Mammary epithelial cell (primary cell): ENCODE measurements at places on chromosomes 2 and 18.

GRCh38 chr18:58694720-58695468 lies 23.6 kb downstream of the MALT1 start:
- DNase-seq = no peak

GRCh38 chr2:47336259-47337238 lies 66.4 kb upstream of the MSH2 start:
- no peak for DNase-seq

GRCh38 chr2:143885461-143885860 lies 634.5 kb downstream of the ZEB2 start:
- DNase-seq = peak; percentile 25

DNA sequence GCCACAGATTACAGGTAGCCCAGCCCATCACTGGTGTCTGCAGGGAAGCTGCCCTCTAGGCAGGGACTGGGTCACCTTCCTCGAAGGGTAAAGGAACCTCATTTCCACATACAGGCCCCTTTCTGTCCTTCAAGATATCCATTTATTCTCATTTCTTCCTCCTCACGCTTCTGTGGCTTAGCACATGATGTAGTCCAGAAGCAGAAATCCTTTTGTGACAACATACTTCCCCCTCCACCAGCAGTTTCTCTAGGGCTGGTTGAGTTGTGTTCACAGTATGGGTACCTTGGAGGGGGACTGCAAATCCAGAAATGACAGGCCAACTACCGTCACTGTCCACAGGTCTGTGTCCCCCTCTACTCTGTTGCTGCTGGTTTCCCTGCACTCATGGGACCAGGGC lies 364.9 kb downstream of the ANAPC1 start:
- no peak for DNase-seq

DNA sequence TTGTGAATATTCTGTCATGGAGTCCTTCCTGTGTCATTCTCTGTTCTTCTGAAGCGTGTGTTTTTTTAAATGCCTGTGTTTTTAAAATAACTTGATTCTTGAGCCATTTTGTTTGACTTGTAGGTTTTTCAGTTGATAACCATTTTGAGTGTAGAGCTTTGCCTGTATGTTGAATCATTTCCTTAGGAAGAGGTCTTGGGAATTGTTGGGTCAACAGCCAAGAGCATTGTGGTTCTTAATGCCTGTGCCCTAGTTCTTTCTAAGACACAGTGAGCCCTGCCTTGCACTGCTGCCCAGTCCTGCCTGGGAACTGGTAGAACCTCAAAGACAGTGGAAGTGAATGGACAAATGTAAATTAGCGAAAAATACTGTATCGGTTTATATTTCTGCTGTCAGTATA lies 25.9 kb downstream of the RAB12 start:
- DNase-seq = no peak

DNA sequence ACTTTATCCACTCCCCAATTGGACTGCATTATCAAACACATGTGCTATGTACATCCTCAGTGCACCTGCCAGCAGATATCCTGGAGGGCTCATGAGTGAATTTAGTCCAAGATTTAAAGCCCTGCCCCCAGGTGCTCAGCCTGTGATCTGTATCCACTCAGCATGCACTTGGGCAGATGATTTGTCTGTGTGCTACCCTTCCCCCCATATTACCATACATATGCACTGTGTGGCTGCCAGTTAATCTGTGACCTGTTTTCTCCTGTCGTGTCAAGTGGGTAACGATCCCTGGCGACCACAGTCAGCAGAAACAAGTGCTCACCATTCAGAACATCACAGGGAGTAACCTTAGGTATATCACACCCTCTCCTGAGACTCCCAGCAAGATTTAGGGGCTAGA lies 10.2 kb downstream of the NAGK start:
- DNase-seq = no peak

- DNase-seq = no peak
These were observed 1171.3 kb downstream of the DSC3 start for GRCh38 chr18:29871246-29871645.

- DNase-seq = no peak
These were observed 89.6 kb downstream of the ACTR3 start for GRCh38 chr2:113979191-113980128.

GRCh38 chr2:30150786-30151185 lies 4.0 kb downstream of the YPEL5 start:
- no peak for DNase-seq

- peak; percentile 29 for DNase-seq
These were observed 29.9 kb downstream of the PPP1R1C start for GRCh38 chr2:182015334-182016109.

DNA sequence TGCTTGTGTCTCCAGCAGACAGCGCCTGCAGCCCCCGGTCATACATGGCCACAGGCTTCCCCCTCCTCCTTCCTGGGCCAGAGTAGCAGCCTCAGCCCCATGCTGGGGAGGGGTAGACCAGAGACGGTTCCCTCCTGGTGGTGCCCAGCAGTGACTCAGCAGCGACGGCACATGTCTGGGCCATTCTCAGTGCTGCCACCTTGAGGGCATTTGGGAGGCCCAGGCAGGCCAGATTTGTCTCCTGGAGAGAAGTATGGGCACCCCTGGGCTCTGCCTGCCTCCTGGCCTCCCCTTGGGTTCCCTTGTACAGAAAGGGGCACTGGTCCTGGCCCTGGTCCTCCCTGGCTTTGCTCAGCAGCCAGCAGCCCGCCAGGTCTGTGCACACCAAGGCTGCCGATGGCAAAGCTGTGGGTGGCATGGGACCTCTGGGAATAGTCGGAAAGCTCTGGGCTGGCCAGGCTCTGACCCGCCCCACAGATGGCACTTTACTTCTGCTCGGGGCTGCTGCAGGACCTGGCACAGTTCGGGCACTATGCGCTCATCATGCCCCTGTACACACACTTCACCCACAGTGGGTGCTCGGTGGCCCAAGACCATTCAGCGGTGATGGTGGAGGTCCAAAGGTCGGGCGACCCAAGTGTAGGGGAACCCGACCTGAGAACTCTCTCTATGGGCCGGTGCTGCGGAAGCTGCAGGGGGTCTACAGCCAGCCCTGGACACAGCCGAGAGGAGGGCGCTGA lies 11.4 kb upstream of the ALPI start:
- peak; percentile 54 for DNase-seq

DNA sequence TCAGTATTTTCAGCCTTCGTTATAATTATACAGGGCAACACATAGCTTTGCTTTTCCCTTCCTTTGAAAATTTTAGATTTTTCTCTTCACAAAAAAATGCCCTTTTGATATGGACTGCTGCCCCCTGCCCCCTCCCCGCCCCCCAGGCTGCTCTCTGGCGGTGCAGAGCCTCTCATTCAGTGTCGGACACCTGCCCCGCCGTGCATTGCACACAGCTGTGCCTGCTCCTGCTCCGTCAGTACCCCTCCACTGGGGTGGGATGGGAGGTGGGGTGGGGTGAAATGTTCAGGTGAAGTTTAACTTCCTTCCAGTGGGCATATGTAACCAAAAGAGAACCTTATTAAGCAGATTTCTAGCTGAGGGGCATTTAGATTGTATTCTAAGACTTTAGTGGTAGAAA lies 148.0 kb downstream of the CCDC85A start:
- DNase-seq = no peak

- no peak for DNase-seq
These were observed 348.0 kb downstream of the DLGAP1 start for GRCh38 chr18:4107049-4107467.

GRCh38 chr2:112138159-112139032 lies at the start of gene FBLN7:
Gene FBLN7, plus strand, starts transcription at chr2:112138385. Its CDS starts 271 bp downstream, at chr2:112138656.
- no peak for DNase-seq

GRCh38 chr18:14974576-14974975 lies 226.6 kb downstream of the ANKRD30B start:
- peak; percentile 75 for DNase-seq

- no peak for DNase-seq
These were observed 129.9 kb upstream of the ITGA6 start for GRCh38 chr2:172297531-172297930.

- DNase-seq = no peak
These were observed 123.3 kb upstream of the KYNU start for GRCh38 chr2:142754182-142754581.

- DNase-seq = no peak
These were observed 106.2 kb downstream of the LPIN1 start for GRCh38 chr2:11852526-11853196.

- DNase-seq = no peak
These were observed 55.6 kb downstream of the GREB1 start for GRCh38 chr2:11589316-11589940.

DNA sequence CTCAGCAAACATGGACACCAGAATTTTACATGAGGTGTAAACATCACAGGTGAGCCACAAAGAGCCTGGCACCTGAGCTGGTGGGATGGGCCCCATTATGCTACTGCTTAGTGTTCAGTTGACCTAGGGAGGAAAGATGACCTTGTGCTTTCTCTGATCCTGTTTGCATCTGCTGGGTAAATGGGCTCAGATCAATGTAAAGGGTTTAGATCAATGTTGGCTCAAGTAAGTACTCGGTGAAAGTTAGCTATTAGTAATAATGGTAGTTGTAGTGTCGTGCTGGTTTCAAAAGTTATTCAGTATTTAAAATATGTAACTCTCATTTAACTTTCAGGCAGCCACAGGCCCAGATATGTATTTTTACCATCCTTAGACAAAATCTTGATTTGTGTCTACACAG lies 19.8 kb downstream of the ABHD3 start:
- no peak for DNase-seq

DNA sequence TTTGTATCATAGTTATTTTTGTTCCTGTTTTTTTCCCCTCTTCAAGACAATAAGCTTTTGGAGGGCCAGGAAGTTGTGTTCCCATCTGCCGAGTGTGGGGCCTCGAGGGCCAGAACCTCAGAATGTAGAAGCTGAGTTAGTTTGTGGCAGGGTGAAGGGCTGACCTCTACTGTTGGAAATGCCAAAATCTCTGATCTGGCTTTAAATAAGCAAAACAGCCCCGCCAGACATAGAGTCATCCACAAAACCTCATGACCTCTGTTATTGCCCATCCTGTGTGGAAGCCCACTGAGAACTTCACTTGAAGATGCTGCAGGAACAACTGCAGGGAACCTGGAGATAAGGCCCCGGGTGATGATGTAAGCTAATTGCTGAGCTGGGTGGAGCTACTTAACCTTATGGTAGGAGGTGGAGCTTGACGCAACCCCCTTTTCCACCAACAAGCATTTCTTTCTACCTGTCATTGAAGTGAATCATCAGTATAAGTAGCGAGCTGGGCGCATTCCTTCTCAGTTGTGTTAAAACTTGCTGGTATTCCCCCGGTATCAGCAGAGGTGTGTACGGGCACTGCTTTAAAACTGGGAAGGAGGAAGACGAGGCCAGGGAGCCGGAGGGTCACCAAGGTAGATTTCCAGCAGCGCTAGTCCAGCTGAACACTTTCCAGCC lies 177.2 kb downstream of the NEDD4L start:
- DNase-seq = peak; percentile 98

DNA sequence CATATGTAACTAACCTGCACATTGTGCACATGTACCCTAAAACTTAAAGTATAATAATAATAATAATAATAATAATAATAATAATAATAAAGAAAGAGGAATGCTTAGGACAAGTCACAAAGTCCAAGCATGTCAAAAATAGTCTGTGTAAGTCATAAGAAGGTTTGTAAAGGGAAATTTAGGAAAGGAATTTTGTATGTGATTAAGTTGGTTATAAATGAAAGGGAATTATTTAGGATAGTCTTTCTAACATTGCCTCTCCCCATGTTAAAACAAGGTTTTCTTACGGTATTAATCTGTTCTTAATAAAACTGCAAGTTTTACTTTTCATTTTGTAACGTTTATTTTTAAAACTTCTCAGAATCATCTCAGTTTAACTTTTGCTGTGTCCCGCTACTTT lies 62.8 kb downstream of the SESTD1 start:
- DNase-seq = peak; percentile 10

DNA sequence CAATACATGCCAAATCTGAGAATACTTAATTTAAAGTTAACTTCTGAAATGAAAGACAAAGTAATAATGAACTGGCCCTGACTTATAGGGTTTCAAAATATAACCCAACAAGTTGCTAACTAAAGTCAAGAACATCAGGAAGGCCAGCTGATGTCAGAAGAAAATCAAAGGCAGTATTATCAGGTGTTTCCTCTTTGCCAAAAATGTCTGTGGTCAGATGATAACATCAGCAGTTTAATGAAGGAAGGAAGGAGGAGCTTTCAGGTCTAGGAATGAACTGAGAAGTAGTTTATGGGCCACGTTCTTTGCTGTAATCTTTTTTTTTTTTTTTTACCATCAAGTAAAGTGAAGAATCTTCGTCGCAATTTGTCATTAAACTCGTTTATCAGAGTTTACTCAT lies 40.9 kb downstream of the CDH2 start:
- DNase-seq = peak; percentile 44

DNA sequence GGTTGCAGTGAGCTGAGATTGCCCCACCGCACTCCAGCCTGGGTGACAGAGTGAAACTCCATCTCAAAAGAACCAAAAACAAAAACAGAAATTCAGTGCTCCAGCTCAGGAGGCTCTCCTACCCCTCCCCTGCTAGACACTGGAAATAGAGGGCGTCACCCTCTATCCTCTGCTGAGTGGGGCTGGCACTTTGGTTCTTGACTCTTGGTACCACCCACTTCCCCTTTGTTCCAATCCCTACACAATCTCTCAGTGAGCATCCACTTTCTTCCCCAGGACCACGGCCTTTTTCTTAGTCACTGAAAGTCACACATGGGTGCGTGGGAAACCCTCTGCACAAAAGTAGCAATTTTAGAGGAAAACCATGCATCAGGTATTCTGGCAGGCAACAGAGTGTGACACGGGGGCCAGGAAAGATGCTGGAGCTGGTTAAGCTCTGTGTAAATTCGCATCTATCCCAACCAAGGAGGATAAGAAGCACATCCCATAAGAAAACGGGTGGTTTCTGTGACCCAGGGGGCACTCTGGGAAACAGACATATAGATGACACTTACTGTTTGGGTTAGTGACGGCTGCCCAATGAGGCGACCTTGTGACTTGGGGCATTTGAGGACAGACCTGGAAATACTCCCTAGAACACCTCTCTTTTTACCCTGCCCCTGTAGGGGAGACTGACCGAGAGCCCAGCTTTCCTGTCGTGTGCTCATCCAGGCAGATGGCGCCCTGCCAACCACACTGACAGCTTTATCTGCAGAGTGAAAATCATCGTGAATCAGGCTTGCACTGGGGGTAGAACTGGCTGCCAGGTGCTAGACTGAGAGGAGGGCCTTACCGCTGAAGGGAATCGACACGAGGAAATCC lies 7.7 kb downstream of the HJURP start:
- no peak for DNase-seq

GRCh38 chr2:20524412-20525040 lies 77.7 kb downstream of the RHOB start:
- no peak for DNase-seq

DNA sequence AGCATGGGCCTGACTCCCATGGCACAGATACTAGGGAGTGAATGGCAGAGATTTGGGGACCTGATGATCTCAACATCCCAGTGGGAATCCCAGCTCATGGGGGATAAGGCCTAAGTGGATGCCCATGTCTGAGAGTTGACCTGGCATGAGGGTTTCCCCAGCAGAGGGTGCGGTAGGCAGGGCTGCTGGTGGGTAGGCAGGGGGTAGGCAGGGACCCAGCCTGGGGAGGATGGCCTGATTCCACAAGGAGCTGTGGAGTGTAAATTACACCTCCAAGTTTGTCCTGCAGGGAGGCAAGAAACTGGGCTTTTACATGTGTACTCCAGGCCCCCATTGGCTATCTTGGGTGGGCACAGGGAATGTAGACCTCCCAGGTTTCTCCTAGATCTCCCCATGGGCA lies 46.9 kb downstream of the INPP5D start:
- DNase-seq = no peak
